ENCODE measurements at places on chromosomes 16 and 17.

DNA sequence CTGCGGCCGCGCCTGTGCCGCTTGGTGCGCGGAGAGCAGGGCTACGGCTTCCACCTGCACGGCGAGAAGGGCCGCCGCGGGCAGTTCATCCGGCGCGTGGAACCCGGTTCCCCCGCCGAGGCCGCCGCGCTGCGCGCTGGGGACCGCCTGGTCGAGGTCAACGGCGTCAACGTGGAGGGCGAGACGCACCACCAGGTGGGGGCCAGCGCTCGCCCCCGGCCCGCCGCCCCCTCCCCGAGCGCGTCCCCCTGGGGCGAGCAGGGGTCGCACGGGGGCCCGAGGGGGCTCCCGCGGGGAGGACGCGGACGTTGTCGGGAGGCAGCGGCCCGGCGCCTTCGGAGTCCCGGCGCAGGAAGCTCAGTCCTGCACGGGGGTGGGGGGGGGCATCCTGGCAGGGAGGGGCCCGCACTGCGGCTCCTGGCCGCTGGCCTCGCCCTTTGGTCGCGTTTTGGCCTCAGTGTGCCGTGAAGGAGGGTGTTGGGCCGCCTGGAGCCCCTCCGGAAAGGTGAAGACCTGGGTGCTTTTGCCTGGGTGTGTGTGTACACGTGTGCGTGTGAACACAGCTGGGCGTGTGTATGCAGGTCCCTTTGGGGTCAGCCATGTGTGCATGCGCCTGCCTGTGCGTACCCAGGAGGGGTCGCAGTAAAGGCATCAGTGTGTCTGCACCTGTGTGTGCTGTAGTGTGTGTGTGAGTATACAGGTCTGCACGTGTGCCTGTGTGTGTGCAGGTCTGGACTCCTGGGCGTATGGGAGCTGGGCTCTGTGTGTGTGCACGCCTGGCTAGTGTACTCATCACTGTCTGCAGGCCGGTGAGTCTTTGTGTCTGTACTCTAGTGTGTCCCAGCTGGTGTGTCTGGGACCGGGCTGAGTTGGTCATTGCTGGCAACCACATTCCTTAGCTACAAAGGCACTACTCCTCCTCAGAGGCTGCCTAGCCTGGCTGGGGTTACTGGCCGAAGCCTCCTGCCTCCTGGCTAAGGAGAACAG is 615 bp downstream of the NHERF2 start:
- H3K27ac ChIP-seq = no peak overlapping the region
- H3K27me3 ChIP-seq = no peaks in the 10 kb centered on the region
- DNase-seq = no peak
- H3K4me3 ChIP-seq = peak overlapping the region; percentile 66
- H3K4me1 ChIP-seq = no peaks in the 10 kb centered on the region

GRCh38 chr17:27858621-27859305 is 34.4 kb downstream of the LYRM9 start:
- no peak overlapping the region for H3K4me3 ChIP-seq
- no peak overlapping the region for H3K27ac ChIP-seq
- H3K36me3 ChIP-seq = no peaks in the 10 kb centered on the region
- H3K27me3 ChIP-seq = no peaks in the 10 kb centered on the region
- no peaks in the 10 kb centered on the region for H3K4me1 ChIP-seq
- no peak for DNase-seq

GRCh38 chr17:40666331-40666730 is 1.4 kb upstream of the KRT222 start:
- DNase-seq = no peak
- H3K27me3 ChIP-seq = no peaks in the 10 kb centered on the region
- no peaks in the 10 kb centered on the region for H3K36me3 ChIP-seq

- H3K4me1 ChIP-seq = no peaks in the 10 kb centered on the region
- H3K4me3 ChIP-seq = no peak overlapping the region
- no peaks in the 10 kb centered on the region for H3K36me3 ChIP-seq
Observed at GRCh38 chr16:2333772-2334379, 6.7 kb downstream of the ABCA3 start.

GRCh38 chr16:84449156-84450140 is 55.0 kb downstream of the MEAK7 start:
- DNase-seq = no peak
- no peak overlapping the region for H3K4me3 ChIP-seq
- H3K4me1 ChIP-seq = no peaks in the 10 kb centered on the region
- no peak overlapping the region for H3K27ac ChIP-seq
- no peaks in the 10 kb centered on the region for H3K27me3 ChIP-seq
- no peaks in the 10 kb centered on the region for H3K36me3 ChIP-seq

GRCh38 chr16:30958175-30959079 is 873 bp downstream of the SETD1A start:
- peaks cover 5% of the 10 kb centered on the region for H3K36me3 ChIP-seq
- DNase-seq = peak; percentile 85
- peak overlapping the region; percentile 96 for H3K27ac ChIP-seq
- H3K4me1 ChIP-seq = peaks cover 6% of the 10 kb centered on the region
- peak overlapping the region; percentile 74 for H3K4me3 ChIP-seq

GRCh38 chr16:72876981-72877373 is 171.0 kb downstream of the ZFHX3 start:
- no peaks in the 10 kb centered on the region for H3K36me3 ChIP-seq
- no peaks in the 10 kb centered on the region for H3K27me3 ChIP-seq
- H3K4me1 ChIP-seq = no peaks in the 10 kb centered on the region
- H3K4me3 ChIP-seq = no peak overlapping the region
- H3K27ac ChIP-seq = no peak overlapping the region

GRCh38 chr17:31508288-31509094 is 117.0 kb downstream of the RAB11FIP4 start:
- H3K27me3 ChIP-seq = no peaks in the 10 kb centered on the region
- H3K4me3 ChIP-seq = no peak overlapping the region
- peak overlapping the region; percentile 6 for H3K27ac ChIP-seq
- no peak for DNase-seq
- peaks cover 12% of the 10 kb centered on the region for H3K4me1 ChIP-seq

DNA sequence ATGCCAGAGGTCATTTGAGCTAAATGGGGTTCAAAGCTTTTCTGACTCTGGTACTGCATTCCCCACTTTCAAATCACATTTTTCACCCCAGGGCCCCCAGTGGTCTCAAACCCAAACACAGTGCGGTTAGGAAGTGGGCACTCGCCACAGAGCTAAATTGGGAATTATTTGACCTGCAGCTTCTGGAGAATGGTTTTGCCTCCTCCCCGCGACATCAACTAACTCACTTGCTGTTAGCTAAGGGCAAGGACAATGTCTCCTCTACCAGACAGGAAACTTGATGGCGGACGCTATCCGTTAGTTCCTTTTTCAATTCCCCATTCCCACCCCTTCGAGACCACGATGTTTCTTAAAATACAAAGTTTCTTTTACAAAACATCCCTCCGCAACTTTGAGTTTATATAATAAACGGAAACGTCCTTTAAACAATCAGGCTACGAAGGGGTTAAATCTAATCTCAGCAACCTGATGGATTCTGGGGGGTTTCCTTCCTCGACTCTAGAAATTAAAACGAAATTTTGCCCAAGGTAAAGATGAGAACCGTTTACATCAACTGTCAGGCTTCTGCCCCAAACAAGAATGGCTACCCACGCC is 500 bp upstream of the KAT7 start:
- no peaks in the 10 kb centered on the region for H3K27me3 ChIP-seq
- H3K4me1 ChIP-seq = peaks cover 17% of the 10 kb centered on the region
- no peak for DNase-seq
- no peak overlapping the region for H3K27ac ChIP-seq
- no peaks in the 10 kb centered on the region for H3K36me3 ChIP-seq

GRCh38 chr16:880471-881171 is 80.1 kb upstream of the GNG13 start:
- no peak overlapping the region for H3K4me3 ChIP-seq
- no peak for DNase-seq
- no peaks in the 10 kb centered on the region for H3K36me3 ChIP-seq
- no peaks in the 10 kb centered on the region for H3K27me3 ChIP-seq
- H3K4me1 ChIP-seq = no peaks in the 10 kb centered on the region

- peak overlapping the region; percentile 46 for H3K27ac ChIP-seq
- H3K36me3 ChIP-seq = no peaks in the 10 kb centered on the region
- DNase-seq = peak; percentile 83
- no peak overlapping the region for H3K4me3 ChIP-seq
- no peaks in the 10 kb centered on the region for H3K27me3 ChIP-seq
Observed at GRCh38 chr17:48153691-48154358, 46.3 kb downstream of the SNX11 start.
